ENCODE measurements at places on chromosomes 2 and 18. TPM values are rescaled to one million over a fixed set of nuclear protein-coding genes. Genes with fewer than 3 reads are reported as not detected.

Gene LOXL3
- 10.7 TPM for total RNA-seq

Gene ALS2
- total RNA-seq = 16.3 TPM

- no peak for DNase-seq
- no peaks in the 10 kb centered on the region for H3K27me3 ChIP-seq
- H3K27ac ChIP-seq = no peak overlapping the region
- H3K36me3 ChIP-seq = no peaks in the 10 kb centered on the region
- H3K4me1 ChIP-seq = peaks cover 3% of the 10 kb centered on the region
Observed at GRCh38 chr2:109214651-109215371, 85.8 kb downstream of the SH3RF3 start.

Gene PPP1R1C
- total RNA-seq = 5.9 TPM

DNA sequence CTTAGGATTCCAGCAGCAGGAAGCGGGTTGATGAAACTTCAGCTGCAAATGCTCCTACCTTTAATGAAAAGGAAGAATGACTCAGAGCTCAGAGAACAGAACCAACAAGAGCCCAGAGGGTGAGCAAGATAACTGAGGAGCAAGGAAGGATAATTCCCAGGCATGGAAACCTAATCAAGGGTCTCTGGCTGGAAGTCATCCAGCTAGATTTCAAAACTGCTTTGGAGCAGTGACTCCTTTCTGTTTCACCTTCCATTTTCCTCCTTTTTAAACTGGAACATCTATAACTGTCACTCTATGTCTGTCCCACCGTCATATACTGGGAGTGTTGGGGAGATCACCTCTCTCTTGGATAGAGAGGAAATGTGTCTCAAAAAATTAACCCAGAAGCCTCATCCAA lies 148.4 kb upstream of the RAB6C start:
- no peaks in the 10 kb centered on the region for H3K36me3 ChIP-seq
- no peaks in the 10 kb centered on the region for H3K4me1 ChIP-seq

DNA sequence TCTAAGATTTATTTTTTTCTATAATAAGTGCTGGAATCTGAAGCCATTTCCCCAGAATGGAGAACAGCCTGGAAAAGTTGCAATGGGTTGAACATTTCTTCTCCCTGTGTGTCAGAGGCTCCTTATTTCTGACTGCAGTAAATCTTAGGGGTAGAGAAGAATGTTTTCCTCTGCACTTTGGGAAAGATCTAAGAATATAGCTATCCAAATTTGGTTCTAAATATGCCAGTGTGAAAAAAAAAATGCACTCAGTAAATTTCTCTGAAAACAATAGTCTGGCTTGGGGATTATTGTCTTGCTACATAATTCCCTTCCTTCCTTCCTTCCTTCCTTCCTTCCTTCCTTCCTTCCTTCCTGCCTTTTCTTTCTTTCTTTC lies 19.7 kb upstream of the CYRIA start:
- no peak for DNase-seq
- no peak overlapping the region for H3K27ac ChIP-seq
- H3K36me3 ChIP-seq = no peaks in the 10 kb centered on the region
- H3K27me3 ChIP-seq = no peaks in the 10 kb centered on the region
- no peaks in the 10 kb centered on the region for H3K4me1 ChIP-seq

Gene CRYGC
- total RNA-seq = 1.3 TPM

GRCh38 chr2:227415538-227416424 lies 28.0 kb upstream of the SCYGR1 start:
- no peak overlapping the region for H3K4me3 ChIP-seq
- H3K27me3 ChIP-seq = no peaks in the 10 kb centered on the region
- DNase-seq = no peak
- H3K27ac ChIP-seq = no peak overlapping the region
- H3K36me3 ChIP-seq = no peaks in the 10 kb centered on the region

GRCh38 chr2:134411828-134412638 lies 158.2 kb downstream of the MGAT5 start:
- H3K36me3 ChIP-seq = no peaks in the 10 kb centered on the region
- H3K27ac ChIP-seq = no peak overlapping the region
- no peak overlapping the region for H3K4me3 ChIP-seq
- H3K27me3 ChIP-seq = no peaks in the 10 kb centered on the region

- no peaks in the 10 kb centered on the region for H3K27me3 ChIP-seq
- no peaks in the 10 kb centered on the region for H3K36me3 ChIP-seq
- DNase-seq = peak; percentile 26
- peaks cover 10% of the 10 kb centered on the region for H3K4me1 ChIP-seq
Observed at GRCh38 chr2:176445956-176446355, 176.7 kb downstream of the MTX2 start.

Gene SLC38A11
- total RNA-seq = 3.0 TPM

DNA sequence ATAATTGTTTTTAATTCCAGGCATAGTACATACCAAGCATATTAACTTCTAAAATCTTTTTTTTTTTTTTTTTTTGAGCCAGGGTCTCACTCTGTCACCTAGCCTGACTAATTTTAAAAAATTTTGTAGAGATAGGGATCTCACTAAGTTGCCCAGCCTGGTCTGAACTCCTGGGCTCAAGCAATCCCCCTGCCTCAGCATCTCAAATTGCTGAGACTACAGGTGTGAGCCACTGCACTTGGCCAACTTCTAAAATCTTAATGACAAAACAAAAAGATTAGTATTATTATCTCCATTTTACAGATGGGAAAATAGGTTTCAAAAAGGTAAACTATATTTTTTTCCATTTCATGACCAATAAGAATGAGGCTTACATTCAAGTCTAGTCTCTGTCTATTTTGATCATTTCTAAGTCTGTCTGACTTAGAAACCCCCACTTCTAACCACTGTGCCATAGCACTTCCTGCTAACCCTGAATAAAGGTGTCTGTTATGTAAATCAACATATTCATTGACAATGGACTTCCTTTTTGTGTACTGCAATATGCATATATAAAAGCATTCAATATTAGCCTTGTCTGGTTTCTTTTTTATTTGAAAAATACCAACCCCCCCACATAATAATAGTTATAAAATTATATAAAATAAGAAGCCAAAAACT lies 28.7 kb upstream of the ZEB2 start:
- H3K36me3 ChIP-seq = no peaks in the 10 kb centered on the region
- H3K4me3 ChIP-seq = no peak overlapping the region
- no peaks in the 10 kb centered on the region for H3K27me3 ChIP-seq
- no peak overlapping the region for H3K27ac ChIP-seq
- no peak for DNase-seq

DNA sequence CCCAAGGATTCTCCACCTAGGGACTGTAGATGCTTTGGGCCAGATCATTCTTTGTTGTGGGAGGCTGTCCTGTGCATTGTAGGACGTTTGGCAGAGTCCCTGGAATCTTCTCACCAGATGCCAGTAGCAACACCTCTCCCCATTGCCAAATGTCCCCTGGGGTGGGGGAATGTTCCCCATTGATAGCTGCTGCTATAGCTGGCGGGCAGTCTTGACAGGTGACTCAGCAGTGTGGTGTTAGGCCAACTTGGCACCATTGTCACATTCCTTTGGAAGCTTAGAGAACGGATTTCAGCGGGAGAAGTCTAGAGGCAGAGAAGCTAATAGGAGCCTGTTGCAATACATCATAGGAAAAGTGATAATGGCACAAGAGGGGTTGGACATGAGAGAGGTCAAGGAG lies 495.7 kb upstream of the SMIM21 start:
- H3K36me3 ChIP-seq = no peaks in the 10 kb centered on the region
- no peaks in the 10 kb centered on the region for H3K4me1 ChIP-seq
- H3K27ac ChIP-seq = no peak overlapping the region
- no peaks in the 10 kb centered on the region for H3K27me3 ChIP-seq

Gene MAL
- 3.1 TPM for total RNA-seq

DNA sequence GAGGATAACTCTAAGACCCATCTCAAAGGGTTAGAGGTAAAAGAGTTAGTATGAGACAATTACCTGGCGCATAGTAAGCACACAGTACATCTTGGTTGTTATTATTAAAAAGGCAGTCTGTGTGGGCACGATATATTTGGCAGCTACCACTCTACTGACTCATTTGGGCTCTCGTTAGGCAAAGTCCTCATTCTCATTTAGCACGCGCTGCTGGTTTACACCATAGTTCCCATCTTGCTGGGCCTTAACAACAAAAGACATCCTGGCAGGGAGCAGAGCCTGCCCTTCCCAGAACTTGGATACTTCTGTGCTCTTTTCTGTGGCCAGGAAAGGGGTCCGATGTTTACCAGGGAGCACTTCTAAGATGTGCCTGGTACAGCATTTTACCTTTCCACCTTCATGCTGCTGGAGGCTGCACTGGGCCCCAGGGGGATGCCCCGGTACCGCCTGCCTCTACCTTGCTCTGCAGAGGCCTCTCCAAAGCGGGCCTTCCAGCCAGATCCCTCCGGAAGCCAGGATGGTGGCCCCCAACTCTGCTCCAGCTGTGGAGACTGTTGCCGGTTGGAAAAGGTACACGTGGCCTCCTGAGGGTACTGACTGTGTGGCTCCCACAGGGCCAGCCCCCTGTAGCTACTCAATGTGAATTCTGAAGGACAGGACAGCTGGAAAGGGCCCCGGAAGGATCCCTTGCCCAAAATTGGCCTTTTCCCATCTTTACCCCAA lies 15.0 kb downstream of the GLI2 start:
- H3K36me3 ChIP-seq = no peaks in the 10 kb centered on the region
- DNase-seq = no peak
- H3K27ac ChIP-seq = no peak overlapping the region
- H3K27me3 ChIP-seq = no peaks in the 10 kb centered on the region
- H3K4me1 ChIP-seq = no peaks in the 10 kb centered on the region
- H3K4me3 ChIP-seq = no peak overlapping the region

DNA sequence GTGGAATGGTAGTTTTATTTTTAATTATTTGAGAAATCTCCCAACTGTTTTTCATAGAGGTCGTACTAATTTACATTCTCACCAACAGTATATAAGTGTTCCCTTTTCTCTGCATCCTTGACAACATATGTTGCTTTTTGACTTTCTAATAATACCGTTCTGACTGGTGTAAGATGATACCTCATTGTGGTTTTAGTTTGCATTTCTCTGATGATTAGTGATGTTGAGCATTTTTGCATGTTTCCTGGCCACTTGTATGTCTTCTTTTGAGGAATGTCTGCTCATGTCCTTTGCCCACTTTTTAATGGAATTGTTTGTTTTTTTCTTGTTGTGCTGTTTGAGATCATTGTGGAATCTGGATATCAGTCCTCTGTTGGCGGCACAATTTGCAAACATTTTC lies 242.5 kb downstream of the ZNF521 start:
- H3K4me1 ChIP-seq = no peaks in the 10 kb centered on the region
- H3K27me3 ChIP-seq = no peaks in the 10 kb centered on the region
- H3K4me3 ChIP-seq = no peak overlapping the region
- no peak for DNase-seq
- H3K36me3 ChIP-seq = no peaks in the 10 kb centered on the region

Gene MFSD2B
- total RNA-seq = not detected

DNA sequence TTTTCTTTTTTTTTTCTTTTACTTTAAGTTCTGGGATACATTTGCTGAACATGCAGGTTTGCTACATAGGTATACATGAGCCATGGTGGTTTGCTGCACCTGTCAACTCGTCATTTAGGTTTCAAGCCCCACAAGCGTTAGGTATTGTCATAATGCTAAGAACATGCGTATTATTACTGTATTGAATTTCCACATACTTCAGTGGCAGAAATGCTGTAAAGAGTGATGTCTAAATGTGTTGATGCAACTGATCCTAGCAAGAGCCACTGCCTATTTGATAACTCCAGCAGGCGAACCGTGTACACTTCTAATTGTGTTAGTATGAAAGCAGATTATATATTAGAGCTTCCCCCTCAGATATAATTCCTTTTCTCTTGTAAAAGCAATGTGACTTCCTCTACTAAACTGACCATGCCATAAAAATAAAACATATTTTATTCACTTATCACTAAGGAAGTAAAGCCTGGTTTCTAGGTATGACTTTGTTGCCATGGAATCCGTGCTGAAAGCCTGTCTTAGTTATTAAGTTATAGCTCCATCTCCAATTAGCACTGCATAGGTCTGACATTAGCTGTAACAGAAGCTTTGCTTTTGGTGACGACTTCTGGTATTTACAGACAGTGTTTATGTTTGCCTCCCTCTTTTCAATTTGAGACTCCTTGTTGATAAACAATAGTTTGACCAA lies 280.0 kb downstream of the GALR1 start:
- H3K4me1 ChIP-seq = no peaks in the 10 kb centered on the region
- H3K36me3 ChIP-seq = no peaks in the 10 kb centered on the region
- no peaks in the 10 kb centered on the region for H3K27me3 ChIP-seq
- H3K4me3 ChIP-seq = no peak overlapping the region
- H3K27ac ChIP-seq = no peak overlapping the region
- no peak for DNase-seq

DNA sequence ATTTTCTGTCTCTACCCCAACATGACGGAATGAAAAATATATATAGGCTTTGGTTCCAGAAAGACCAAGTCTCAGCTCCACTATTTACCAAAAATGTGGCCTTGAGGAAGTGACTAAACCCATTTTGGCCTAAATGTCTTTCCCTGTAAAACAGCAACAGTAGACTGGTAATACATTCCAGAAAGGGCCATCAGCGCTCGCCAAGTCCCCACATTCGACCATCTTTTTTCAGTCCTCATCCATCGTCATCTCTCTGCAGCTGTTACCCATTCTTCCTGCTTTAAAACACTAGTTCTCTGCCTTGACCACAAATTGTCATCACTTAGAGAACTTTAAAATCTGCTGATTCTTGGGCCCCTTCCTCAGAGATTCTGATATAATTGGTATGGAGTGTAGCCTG lies 183.8 kb upstream of the CTAGE1 start:
- no peak overlapping the region for H3K4me3 ChIP-seq
- no peak overlapping the region for H3K27ac ChIP-seq
- no peak for DNase-seq
- no peaks in the 10 kb centered on the region for H3K27me3 ChIP-seq
- H3K4me1 ChIP-seq = peaks cover 4% of the 10 kb centered on the region
- H3K36me3 ChIP-seq = no peaks in the 10 kb centered on the region

Gene FAM124B
- 0.18 TPM for total RNA-seq

DNA sequence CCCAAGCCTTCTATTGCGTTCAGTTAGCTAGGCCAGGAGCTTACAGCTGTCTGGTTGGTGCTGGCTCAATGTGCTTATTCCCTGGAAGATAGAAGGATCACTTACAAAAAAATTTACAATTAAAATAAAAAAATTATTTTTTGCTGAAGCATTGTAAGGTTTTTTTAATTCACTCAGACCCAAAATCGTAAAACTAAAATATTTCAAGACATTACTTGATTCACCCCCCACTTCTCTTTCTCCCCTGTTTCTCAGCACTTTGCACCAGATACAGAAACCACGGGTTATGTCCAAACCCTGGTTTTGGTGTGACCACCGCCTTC lies 911 bp upstream of the PTPRM start:
- no peak for DNase-seq
- no peaks in the 10 kb centered on the region for H3K4me1 ChIP-seq
- H3K27ac ChIP-seq = peak overlapping the region; percentile 90
- H3K4me3 ChIP-seq = peak overlapping the region; percentile 82

DNA sequence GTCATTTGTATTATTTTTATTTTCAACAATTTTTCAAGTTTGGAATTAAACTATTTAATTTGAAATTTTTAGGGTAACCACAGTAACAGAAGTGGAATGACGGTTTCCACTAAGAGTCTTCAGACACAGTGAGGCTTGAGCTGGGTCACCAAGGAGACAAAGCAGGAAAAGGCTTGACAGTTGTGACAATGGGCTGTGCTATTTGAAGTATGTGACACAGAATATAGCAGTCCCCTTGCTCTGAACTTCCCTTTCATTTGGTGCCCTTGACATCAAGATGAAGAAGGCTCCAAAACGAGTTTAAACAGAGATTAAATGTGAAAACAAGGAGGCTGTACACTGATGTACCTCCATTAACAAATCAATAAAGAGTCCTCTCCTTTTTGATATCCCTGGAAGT lies 265.4 kb upstream of the DLGAP1 start:
- H3K27ac ChIP-seq = no peak overlapping the region
- H3K27me3 ChIP-seq = no peaks in the 10 kb centered on the region
- no peak for DNase-seq
- no peak overlapping the region for H3K4me3 ChIP-seq

GRCh38 chr2:148531235-148531634 lies 113.3 kb upstream of the EPC2 start:
- no peaks in the 10 kb centered on the region for H3K36me3 ChIP-seq
- DNase-seq = no peak
- H3K4me3 ChIP-seq = no peak overlapping the region
- no peak overlapping the region for H3K27ac ChIP-seq

Gene GNLY
- 0.68 TPM for total RNA-seq
